Mesendoderm (in vitro differentiated cells): ENCODE measurements at places on chromosomes 4 and X.
A peak's percentile ranks its signal among the peaks of the same experiment; 100 is the strongest.

- DNase-seq: no peak
These were observed 78.9 kb downstream of the FAT1 start for GRCh38 chr4:186644737-186645261.

DNA sequence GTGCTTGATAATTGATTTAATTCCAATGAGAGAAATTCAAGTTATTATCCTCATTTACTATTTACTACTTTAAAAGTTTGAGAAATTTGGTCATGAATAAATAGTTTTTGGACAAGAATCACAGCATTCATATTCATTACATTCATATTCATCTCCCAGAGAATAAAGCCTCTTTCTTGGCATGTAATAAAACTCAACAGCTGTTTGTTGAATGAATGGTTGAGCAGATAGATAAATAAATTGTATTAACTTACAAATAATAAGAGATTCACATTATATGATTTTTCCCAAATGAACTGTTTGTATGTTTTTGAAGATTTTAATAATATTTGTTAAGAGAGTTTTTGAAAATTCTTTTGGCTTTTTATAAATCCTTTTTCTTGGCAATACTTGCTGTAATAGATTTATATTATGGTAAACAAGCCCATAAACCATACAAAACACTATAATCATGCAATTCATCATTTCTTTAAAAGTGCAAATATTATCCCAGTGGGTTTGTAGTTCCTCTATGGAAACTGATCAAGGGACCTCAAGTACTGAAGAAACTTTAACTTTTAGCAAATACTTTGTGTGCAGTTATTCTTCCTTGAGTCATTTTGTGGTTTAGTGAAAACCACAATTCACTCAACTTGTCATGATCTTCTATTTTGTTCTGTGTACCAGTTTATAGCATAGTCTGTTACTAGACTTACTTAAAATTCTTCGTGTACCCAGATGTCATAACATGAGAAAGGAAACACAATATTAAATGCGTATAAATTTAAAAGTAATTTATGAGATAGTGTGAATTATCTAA, 371.8 kb downstream of the ADGRL3 start:
- no peak for DNase-seq

GRCh38 chr4:173212379-173212778, 43.8 kb downstream of the GALNT7 start:
- no peak for DNase-seq

GRCh38 chr4:168758351-168758876, 251.6 kb downstream of the CBR4 start:
- DNase-seq: no peak

DNA sequence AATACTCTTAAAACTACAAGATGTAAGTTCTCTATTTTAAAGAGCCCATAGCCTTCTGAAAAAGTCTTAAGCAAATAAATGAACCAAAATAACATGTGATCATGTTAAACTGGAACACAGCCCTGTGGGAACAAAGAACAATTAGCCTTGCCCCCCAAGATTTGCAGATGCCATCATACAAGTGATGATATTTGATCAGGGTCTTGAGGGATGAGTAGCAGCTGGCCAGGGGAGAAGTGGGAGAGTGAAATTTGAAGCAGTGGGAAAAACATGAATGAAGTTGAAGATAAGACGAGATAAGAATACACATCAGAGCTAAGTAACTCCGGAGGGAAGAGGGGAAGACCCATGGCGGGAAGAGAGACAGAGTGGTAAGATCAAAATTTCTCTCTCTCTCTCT, 450.1 kb upstream of the FTHL17 start:
- DNase-seq: no peak

DNA sequence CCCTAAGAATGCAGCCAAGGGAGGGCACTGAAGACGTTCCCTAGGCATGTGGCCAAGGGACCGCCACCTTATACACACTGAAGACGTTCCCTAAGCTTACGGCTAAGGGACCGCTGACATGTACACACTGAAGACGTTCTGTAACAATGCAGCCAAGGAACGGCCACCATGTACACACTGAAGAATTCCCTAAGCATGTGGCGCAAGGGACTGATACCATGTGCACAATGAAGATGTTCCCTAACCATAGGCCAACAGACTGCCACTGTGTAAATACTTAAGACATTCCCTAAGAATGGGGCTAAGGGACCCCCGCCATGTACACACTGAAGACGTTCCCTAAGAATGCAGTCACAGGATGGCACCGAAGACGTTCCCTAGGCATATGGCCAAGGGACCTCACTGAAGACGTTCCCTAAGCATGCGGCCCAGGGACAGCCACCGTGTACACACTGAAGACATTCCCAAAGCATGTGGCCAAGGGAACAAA, 36.1 kb downstream of the DHRSX start:
- DNase-seq: peak; percentile 69

- DNase-seq: no peak
These were observed 75.9 kb downstream of the NAA11 start for GRCh38 chr4:79249881-79250503.

GRCh38 chr4:73943555-73943954, 38.3 kb downstream of the PF4 start:
- no peak for DNase-seq

GRCh38 chr4:178205826-178206225, 763.6 kb upstream of the AGA start:
- peak; percentile 43 for DNase-seq

- no peak for DNase-seq
These were observed 21.3 kb downstream of the SHROOM2 start for GRCh38 chrX:9807355-9808182.

DNA sequence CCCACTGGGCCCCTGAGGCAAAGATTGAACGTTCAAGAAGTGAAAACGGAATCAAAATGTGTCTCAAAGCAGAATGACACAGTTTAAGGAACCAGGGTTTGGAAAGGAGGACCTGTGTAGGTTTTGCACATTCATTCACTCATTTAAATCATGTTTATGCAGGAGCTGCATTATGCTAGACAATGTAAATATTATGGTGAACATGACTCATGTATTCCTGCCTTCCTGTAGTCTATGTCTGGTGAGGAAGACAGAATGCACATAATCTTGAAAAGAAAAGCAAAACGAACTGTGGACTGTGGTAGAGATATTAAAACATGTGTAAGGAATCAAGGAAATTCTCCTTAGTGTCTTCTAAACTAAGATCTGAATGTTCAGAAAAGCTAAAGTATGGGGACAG, 311.8 kb upstream of the SMIM31 start:
- no peak for DNase-seq

DNA sequence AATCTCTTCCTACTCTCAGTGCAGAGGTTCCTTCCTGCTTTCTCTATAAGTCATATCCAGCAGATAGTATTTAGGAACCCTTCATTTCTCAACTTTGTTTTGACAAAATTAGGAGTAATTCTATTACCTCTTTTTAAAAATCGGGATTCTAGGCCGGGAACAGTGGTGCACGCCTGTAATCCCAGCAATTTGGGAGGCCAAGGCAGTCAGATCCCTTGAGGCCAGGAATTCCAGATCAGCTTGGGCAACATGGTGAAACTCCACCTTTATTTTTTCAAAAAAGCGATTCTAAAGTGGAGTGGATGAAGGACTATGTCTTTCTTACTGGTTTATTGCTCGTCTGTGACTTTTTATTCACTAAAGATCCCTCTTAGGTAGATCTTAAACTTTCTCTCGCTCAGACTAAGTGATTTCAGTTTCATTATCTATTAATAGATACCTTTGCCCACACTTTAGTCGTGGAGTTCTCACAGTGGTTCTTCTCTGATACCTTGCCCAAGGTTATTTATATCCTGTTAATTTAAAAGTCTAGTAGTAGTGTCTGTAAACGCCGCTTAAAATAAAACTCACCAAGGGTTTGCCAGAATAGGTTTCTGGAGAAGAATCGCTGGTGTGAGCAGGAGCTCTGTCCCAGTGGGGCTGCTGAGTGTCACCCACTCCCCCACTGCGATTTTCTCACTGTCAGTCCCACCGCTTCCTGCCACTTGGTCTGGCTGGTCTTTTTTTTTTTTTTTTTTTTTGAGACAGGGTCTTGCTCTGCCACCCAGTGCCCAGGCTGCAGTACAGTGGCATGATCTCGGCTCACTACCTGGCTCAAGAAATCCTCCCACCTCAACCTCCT, 27.0 kb upstream of the TMEM131L start:
- no peak for DNase-seq

DNA sequence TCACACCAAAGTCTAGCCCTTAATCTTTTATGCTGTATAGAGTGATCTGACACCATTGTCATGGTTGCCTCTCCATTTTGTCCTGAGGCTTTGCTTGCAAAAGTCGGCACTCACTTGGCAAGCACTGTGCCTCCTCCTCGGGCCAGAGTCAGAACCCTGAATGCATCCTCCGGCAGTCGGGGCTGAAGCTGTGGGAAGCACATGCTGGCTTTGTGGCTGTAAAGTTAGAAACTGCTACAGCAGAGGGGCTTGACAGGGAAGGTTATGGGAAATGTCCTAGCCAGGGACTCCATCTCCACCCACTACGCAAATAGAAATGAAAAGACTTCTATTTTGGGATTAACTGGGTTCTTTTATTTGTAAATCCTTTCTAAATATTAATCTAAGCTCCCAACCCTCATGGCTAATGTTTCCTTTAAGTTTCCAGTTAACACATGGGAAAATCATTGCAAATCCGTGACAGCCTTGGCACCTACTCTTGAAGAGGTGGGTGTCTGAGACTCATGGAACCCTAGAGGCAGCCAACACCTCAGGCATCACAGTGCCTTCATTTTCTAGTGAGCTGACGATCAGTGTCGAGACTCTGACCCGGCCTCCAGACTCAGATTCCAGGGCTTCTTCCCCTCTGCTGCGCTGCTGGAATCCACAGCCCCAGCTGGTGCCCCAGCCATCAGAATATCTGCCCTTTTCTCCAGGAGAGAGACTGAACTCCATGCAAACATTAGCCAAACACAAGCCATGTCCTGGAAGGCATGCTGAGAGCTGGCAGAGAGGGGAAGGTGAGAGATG, 7.9 kb upstream of the CLDN24 start:
- DNase-seq: peak; percentile 39

- DNase-seq: peak; percentile 41
These were observed 18.3 kb upstream of the PITX2 start for GRCh38 chr4:110641218-110641617.

DNA sequence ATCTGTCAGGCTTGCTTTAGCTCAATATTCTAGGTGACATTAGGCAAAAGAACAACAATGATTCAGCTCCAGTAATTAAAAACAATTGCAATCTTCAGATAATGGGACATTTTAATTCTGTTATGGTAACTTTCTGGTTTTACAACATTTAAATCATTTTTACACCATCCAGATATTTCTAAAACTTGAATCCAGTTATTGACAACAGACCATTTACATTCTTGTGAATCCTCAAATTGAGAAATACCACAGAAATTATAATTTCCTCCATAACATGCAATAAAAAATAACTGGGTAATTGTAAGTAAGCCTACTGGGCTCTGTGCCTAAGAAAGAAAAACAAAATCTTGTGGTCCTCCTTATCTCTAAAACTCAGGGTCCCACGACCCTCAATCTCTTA, 195.0 kb upstream of the S100G start:
- no peak for DNase-seq

GRCh38 chrX:130071611-130072344, 38.5 kb downstream of the ELF4 start:
- DNase-seq: no peak

DNA sequence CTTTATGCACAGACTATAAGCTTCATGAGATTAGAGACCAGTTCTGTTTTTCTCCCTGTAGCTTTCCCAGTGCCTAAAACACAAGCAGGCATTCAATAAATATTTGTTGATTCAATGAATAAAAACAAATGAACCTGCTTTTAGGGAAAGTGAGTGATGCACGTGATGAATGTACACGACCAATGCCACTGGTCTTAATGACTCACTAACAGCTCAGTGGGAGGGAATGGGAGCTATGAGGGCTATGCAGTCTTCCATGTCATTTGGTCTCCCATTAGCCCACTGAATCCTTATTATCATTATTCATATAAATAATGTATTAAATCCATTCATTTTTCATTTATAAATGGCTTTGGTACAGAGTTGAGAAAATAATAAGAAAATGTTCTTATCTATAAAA, 247.4 kb downstream of the FBXO8 start:
- DNase-seq: peak; percentile 19

DNA sequence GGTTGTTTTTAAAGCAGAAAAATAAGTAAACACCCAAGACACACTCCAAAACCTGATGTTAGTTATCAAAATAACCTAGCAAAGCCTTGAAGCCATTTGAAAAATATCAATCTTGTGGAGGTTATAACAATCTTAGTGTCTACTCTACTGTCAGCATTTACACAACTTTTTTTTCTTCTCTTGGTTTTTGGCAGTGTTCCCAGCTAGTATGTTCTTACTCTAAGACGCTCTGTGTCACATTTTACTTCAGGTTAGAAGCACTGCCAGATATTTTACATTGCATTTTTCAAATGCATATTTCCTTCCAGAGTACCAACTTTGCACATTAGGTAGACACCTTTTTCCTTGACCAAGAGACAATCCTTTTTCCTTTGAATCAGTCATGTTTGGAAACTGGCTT, 114.0 kb upstream of the INPP4B start:
- no peak for DNase-seq

DNA sequence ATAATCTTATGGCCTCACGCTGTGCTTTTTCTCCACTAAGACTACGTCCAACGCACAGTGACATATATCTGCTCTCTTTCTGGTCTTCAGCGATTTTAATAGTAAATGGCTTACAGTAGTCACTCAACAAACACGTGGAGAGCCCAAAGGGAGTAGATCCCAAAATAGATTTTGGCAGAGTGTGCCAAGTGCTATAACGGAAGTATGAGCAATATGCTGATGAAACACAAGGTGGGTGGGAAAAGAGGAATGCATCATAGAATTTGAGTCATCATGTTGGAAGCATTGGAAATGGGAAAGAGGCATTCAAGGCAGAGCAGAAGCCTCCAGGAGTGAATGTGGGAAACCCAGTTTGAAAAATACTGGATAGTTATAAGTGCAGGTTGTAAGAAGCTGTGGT, 129.1 kb upstream of the LDB2 start:
- no peak for DNase-seq

DNA sequence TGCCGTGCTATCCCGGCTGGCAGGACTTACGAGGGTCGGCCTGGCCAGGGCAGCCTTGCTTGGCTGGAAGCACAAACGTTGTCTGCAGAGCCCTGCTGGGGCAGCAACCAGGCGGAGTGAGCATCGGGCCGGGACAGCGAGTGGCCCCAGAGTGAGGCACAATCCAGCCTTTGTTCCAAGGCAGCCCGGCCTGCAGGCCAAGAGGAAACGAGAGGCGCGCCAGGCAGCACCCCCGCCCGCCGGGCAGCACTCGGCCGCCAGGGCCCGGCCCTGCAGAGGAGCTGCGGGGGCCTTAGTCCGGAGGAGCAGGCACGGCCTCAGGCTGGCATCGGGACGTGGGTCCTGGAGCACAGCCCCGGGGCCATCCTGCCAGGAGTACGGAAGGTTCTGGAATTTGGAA, 24.1 kb downstream of the FGFRL1 start:
- no peak for DNase-seq

DNA sequence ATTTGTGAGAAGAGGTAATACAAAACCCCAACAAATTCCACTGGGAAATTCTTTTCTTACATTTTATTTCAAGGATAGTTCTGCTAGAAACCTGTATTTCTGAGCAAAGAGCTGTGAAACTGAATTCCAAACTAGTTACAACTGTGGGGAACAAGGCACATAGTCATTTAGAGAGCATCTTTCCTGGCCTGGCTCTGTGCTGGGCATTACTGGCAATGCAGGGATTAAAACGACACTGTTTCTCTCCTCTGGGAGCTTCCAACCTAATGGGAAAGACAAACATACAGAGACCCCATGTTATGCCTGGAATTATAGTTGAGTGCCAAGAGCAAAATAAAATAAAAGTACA, 36.5 kb downstream of the SUPT20HL1 start:
- DNase-seq: no peak

GRCh38 chr4:177100307-177100706, 209.4 kb upstream of the NEIL3 start:
- no peak for DNase-seq

- DNase-seq: peak; percentile 28
These were observed 28.2 kb downstream of the DCAF12L2 start for GRCh38 chrX:126137899-126138298.
